SK-MEL-5 (cell line): ENCODE measurements at places on chromosomes 13 and 19. TPM values are rescaled to one million over a fixed set of nuclear protein-coding genes. Genes with fewer than 3 reads are reported as not detected.
A peak's percentile ranks its signal among the peaks of the same experiment; 100 is the strongest.

DNA sequence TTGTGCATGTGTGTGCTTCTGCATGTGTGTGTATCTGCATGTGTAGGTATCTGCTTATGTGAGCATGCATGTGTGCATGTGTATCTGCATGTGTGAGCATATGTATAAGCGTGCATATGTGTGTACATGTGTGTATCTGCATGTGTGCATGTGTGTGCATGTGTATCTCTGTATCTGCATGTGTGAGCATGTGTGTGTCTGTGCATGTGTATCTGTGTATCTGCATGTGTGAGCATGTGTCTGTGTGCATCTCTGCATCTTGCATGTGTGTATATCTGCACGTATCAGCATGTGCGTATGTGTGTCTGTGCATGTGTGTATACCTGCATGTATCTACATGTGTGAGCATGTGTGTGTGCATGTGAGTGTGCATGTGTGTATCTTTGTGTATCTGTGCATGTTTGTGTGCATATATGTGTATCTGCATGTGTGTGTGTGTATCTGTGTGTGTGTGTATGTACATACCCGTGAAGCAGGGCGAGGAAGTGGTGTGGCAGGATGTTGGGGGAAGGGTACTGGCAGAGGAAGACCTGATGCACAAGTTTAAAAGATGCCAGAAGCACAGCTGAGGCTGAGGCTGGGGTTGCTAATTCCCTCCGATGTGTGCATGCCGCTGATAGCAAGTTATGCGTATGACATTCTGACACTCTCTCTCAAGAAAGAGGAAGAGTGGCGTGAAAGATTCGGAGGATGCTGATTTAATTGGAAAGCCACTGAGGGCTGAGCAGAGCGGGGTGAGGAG is 64.2 kb downstream of the TEX29 start:
- DNase-seq: no peak

KLK3 gene
- not detected in 2 replicates for total RNA-seq

TMEM272 gene
- total RNA-seq: 1.2 and 1.8 TPM in 2 replicates

GRCh38 chr13:51922771-51923480 is 61.2 kb downstream of the CCDC70 start:
- DNase-seq: no peak

YJU2 gene
- 20.2 and 20.9 TPM in 2 replicates for total RNA-seq

- no peak for DNase-seq
Observed at GRCh38 chr13:48504606-48505005, 28.3 kb downstream of the RCBTB2 start.

DNA sequence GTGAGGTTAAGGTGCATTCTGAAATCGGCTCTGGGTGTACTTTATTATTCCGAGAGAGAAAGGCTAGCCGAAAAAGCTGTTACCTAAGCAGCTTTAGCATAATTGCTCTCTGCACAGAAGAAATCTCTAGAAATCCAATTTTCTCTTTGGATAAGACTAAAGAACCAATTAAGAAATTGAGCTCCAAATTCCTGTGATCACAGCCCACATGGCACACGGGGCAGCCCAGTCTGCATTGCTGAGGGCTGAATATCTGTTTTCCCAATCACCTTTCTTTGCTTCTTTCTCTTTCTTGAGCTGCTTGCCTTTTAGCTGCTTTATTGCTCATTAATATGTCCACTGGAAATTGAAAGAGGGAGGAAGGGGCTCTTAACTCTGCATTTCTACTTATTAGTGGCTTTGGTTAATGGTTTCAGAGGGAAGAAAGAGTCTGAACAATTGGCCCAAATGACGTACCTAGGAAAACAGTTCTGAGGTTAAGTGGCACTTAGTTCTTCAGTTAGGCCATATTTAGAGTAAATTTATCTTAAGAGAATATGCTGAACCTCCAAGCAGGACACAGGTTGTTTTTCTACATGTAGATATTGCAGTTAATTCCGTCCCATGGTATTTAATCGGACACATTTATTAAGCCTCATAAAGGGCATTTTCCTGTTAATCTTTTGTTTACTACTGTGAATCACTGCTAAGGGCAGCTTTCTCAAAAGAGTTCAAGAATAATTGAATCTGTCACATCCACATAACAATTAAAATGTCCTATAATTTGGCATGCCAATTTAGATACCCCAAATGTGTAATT is 265.7 kb downstream of the ABCC4 start:
- DNase-seq: no peak

- no peak for DNase-seq
Observed at GRCh38 chr13:99374994-99375737, 68.0 kb upstream of the GPR183 start.

- peak; percentile 99 for DNase-seq
Observed at GRCh38 chr19:50329146-50329925, at the start of gene KCNC3. KCNC3 (minus strand) TSS chr19:50329377; CDS start chr19:50329082, 295 bp downstream.

- no peak for DNase-seq
Observed at GRCh38 chr19:54233941-54234340, 8.6 kb downstream of the LILRA6 start.

DNA sequence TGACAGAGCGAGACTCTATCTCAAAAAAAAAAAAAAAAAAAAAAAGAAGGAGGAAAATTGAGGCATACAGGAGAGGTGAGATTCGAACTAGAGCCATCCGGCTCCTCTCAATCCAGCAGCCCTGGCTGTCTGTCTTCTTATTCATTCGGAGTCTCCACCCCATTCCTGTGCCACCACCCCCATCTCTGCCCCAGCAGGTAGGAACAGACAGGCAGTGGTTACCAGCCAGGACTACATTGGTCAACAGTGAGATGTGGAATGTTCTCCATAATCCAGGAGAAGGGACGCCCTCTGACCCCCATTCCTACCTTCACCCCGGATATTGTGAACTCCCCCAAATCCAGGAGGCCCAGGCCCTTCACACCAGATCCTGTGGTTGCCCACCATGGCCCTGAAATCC is 6.6 kb upstream of the S1PR2 start:
- DNase-seq: no peak

DNA sequence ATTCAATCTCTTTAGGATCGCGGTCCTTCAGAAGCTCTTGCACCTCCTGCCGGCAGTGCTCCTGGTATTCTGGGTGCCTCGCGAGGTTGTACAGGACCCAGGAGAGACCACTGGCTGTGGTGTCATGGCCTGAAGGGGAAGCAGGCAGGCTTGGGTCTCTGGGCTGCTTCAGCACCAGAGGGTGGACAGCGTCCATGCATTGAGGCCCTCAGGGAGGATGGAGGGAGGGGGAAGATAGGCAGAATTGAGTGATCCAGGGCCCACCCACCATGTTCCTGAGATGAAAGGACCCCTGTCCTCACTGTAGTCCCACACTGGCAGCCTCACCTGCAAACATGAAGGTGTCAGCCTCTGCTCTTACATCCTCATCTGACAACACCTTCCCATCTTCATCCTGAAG is 17.9 kb upstream of the OR10H5 start:
- no peak for DNase-seq

GRCh38 chr19:33395561-33396550 is 22.3 kb downstream of the CEBPG start:
- no peak for DNase-seq

- DNase-seq: no peak
Observed at GRCh38 chr19:32337084-32337808, 8.2 kb upstream of the ZNF507 start.

ZNF699 gene
- 4.2 and 5.6 TPM in 2 replicates for total RNA-seq

- DNase-seq: peak; percentile 21
Observed at GRCh38 chr13:112619730-112620631, 32.0 kb upstream of the TUBGCP3 start.

GRCh38 chr13:20161275-20161950 is 561 bp upstream of the GJA3 start:
- DNase-seq: no peak

- DNase-seq: no peak
Observed at GRCh38 chr13:90792335-90792734, 555.2 kb upstream of the MIR17HG start.

DNA sequence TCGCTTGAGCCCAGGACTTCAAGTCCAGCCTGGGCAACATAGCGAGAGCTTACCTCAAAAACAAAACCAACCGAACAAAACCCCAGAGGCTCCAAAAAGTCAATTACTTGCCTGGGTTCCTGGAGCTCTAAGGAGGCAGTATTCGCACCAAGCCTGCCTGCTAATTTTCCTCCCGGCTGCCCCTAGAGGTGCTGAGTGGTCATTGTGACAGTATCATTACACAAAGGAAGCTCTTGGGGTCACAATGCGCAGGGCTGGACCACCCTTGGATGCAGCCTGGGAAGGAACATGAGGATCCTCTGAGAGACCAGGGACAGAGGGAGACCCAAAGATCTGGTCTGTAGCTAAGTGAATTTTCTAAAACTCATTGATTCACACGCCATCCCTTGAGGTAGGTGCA is 8.5 kb upstream of the PEX11G start:
- DNase-seq: peak; percentile 35

DNA sequence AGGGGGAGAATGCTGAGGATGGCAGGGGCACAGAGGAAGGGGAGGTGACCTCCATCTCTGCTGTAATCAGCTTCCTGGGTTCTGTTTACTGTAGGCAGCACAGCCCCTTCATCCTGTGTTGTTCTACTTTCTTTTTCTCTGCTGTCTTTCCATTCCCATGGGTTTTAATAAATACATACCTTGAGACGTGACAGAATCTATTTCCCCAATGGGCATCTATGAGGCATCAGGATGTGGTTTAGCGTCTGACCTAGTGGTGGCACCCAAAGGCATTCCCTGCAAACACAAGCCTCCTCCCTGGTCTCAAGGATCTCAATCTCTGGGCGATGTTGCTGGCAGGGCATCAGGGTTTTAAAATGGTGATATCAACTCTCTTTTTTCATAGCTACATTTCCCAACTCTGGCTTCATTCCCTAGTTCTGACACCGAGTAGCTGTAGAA is 60.8 kb downstream of the ALOX5AP start:
- DNase-seq: peak; percentile 66

DNA sequence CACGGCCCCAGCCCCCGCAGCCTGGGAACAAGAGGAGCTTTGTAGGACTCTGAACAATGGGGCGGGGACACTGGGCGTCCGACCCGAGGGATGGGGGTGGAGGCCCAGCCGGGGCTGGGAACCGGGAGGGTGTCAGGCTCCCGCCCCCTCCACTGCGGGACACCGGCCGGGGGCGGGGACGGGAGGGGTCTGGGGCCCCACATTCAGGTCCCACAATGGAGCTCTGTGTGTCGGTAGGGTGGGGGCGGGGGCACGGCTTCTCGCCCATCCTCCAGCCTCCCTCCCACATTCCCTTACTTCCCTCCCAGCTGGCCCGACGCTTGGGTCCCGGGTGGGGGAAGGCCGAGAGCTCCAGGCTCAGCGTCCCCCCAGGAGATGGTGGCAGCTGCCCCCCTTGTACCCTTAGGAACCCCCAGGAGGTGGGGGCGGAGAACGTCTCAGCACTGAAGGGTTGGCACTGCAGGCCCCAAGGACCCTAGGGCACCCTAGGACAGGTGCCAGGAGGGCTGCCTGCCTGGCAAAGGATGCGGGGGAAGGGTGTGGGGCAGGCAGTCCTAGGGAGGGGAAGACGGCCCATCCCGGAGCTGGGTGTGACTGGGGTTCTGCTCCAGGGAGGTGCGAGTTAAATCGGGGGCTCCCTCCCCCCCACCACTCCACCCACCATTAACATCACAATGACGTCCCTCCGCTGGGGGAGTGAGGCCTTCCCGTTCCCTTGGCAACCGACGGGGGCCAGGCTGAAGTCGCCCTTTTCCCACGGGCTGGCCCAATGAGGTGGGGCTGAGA is 5.3 kb downstream of the TTYH1 start:
- DNase-seq: peak; percentile 66

ZNF765 gene
- 9.7 and 11.5 TPM in 2 replicates for total RNA-seq

DNA sequence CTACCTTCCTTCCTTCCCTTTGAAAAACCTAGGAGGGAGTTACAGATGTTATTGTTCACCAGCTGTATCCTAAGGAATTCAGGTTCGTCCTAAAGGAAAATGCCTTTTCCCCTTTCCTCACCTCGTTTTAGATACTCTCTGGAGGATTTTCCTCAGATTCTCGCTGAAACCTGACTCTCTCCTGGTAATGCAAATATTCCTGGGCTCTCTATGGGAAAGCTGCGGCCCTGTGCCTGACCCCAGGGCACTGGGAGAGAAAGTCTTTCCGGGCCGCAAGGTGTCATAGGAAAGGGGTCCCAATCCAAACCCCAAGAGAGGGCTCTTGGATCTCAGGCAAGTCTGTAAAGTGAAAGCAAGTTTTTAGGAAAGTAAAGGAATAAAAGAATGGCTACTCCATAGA is 13.1 kb upstream of the OR1M1 start:
- DNase-seq: no peak

KLK14 gene
- total RNA-seq: not detected in 2 replicates

GRCh38 chr19:39200066-39200802 is 3.5 kb downstream of the NCCRP1 start:
- DNase-seq: no peak

ZNF813 gene
- 3.4 and 3.9 TPM in 2 replicates for total RNA-seq

MCEMP1 gene
- total RNA-seq: not detected in 2 replicates

GRCh38 chr13:75906315-75906714 is 270.2 kb downstream of the LMO7 start:
- no peak for DNase-seq

IGFL2 gene
- not detected in 2 replicates for total RNA-seq

PTPRS gene
- total RNA-seq: 74.6 and 79.7 TPM in 2 replicates

DNA sequence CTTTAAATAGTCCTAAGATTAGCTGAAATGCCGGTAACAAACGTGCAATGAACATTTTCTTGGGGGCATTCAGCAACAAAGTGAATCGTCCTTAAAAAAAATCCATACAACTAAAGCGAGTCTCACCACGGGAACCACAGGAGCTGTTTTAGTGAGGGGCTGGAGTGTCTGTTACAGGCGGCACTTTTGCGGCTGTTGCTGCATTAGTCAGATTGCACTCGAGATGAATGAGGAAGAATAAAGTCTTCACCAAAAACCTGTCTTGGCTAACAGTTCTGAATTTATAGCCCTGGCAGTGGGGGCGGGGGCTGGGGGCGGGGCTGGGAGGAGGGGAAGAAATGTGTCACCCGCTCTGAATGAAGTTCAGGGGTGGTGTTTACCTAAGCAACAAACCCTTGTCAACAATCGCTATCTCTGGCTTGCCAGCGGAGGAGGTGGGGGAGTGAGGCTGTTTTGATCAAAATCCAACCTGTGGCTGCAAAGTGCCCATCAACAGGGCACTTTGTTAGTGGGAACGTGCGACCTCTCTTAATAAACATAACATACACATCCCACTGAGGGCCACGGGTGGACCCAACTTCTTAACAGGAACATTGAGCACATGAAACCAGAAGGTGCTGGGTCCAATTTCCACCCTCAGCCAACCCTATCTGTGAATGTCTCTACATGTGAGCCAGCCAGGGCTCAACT is 44.5 kb downstream of the RFX2 start:
- no peak for DNase-seq

- peak; percentile 45 for DNase-seq
Observed at GRCh38 chr13:97223711-97224541, 1.8 kb downstream of the MBNL2 start.

LTBP4 gene
- total RNA-seq: 10.9 and 13.4 TPM in 2 replicates
